Upper lobe of left lung (tissue), 6 donors: ENCODE measurements at places on chromosomes 3 and 15. TPM values are rescaled to one million over a fixed set of nuclear protein-coding genes. Genes with fewer than 3 reads are reported as not detected.
A peak's percentile ranks its signal among the peaks of the same experiment; 100 is the strongest.

GRCh38 chr15:81749716-81750375 lies 296.0 kb downstream of the MEX3B start:
- DNase-seq = peak; percentile 50

- DNase-seq = no peak
Observed at GRCh38 chr15:33988384-33988783, 20.1 kb downstream of the CHRM5 start.

DNA sequence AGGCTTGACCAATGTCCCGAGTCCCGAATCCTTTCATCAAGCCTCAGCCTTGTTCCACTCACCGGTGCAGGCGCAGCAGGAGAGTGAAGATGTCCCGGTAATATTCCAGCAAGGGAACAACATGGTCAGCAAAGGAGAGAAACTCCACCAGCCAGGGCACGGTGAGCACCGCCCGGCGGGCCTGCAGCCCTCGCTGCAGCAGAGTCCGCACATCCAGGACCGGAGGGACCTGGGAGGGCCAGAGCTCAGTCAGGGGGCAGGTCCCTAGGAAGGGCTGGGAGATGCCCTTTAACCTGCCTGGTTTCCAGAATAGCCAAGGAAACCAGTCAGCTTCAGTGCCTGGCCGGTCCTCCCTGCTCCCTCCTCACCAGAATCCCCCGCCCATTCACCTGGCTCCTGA lies 6.4 kb downstream of the CDAN1 start:
- DNase-seq = peak; percentile 61

- DNase-seq = no peak
Observed at GRCh38 chr15:38904298-38904697, 339.7 kb upstream of the RASGRP1 start.

- DNase-seq = no peak
Observed at GRCh38 chr3:14522129-14522691, 17.9 kb downstream of the GRIP2 start.

- DNase-seq = no peak
Observed at GRCh38 chr3:124826703-124827102, 60.5 kb downstream of the ITGB5 start.

DNA sequence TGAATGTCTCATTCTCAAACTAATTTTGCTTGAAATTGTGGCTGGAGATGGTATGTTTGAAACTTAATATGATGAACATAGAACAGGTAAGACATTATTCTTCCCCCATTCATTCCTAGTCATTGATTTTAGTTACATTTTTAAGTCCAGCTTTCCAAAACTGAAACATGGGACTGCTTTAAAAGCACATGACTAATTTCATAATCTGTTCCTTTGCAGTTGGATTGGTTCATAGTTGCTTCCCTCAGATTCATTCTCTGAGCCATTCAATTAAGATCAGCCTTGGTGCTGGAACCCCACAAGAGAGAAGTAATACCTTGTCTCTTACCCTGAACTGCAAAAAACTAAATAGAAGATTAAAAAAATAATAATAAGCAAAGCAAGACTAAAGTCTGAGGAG lies 87.5 kb upstream of the TGFBR2 start:
- DNase-seq = no peak

DNA sequence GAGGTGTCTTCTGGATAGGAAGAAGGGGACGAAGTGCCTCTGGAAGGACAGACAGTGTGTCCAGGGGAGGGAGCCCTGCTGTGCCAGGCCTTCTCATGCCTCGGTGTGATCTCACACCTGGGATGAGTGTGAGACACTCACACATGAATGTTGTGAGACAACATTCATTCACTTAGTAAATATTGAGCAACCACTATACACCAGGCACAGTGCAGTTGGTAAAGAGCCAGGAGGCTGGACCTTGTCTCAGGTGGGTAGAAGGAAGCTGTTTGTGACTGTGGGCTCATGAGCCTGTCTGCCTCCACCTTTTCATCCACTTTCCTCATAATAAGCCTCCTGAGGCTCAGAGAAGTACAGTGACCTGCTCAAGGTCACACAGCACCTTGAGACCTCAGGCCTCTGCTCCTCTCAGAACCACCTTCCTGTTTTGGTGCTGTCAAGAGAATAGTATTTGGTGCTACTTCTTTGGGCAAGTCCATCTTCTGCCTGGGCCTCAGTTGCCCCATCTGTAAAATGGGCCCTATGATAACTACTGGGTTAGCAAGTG lies 20.9 kb downstream of the SLC6A6 start:
- peak; percentile 86 for DNase-seq

DNA sequence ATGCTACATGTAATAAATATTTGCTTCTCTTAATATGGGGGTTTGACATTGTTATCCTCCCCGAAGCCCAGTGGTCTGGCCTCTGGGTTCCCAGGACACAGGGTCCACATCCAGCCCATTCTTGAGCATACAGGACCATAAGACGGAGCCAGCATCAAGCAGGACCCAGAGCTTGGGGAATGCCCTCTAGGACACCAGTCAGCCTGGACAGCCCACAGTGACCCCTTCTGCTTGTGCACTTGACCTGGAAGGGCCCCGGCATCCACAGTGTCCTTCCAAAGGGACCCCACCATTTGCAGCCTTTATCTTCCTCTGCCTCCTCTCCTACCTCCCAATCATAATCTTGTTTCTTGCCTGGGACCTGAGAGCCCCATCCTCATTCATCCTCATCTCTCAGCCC lies 46.2 kb upstream of the IREB2 start:
- no peak for DNase-seq

DNA sequence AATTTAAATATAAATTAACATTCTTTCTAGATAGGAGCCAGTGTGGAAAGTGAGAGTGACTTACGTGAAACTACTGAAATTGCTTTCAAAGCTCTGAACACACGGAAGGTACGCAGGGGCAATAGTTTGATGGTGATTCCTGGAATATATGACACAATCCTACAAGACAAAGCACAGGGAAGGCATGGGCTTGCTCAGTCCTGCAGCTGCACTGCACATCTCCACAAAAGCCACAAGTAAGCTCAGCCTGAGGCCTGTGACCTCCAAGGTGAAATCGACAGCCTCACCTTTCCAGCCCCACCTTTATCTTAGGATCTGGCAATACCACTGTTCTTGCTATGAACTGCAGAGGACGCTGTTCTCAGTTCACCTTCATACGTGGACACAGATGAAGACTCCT lies 109.3 kb upstream of the SCN10A start:
- no peak for DNase-seq

DNA sequence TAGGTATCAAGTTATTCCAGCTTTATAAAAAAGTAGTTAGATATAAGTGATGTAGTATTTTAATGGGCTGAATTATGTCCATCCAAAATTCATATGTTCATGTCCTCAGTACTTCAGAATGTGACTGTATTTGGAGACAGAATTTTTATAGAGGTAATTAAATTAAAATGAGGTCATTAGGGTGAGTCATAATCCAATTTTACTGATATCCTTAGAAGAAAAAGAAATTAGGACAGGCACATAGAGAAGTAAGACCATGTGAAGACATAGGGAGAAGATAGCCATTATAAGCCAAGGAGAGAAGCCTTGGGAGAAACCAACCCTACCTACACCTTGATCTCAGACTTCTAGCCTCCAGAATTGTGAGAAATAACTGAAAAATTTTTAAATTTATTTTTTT lies 30.3 kb downstream of the RAP2B start:
- DNase-seq = no peak

GRCh38 chr15:101521591-101521990 lies 32.1 kb upstream of the PCSK6 start:
- no peak for DNase-seq

GRCh38 chr3:7999384-7999783 lies 502.2 kb upstream of the LMCD1 start:
- DNase-seq = no peak

DNA sequence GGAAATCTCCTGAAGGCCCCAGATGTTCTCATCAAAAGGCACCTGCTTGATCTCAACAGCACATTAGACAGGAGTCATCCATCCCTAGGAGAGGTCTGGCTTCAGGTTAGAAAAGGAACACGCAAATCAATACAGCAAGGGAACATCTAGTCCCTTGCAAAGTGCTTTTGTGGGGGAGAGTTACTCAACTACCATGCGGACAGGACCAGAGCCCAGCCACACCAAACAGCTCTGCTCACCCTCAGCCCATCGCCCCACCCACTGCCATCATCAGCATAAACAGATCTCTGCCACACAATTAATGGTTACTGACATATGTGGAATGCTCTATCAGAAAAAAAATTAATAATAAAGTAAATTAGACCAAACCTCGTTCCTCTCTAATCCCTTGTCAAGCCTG lies 85.6 kb downstream of the MYLK start:
- DNase-seq = no peak

DNA sequence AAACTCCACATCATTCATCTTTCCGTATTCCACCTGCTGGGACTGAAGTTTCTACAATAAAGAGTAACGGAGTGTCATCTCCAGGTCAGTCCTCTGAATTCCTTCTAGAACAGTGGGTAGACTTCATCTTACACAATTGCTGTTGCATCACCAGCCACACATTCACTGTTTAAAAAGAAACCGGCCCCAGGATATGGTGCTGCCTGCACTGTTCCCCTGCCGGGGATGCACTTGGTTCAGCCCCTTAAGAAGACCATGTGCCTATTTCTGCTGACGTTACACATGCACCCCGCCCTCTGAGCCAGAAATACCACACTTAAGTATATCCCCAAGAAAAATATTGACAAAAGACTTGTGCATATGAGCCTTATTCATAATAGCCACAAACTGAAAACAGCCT lies 233.4 kb downstream of the FEZF2 start:
- no peak for DNase-seq

DNA sequence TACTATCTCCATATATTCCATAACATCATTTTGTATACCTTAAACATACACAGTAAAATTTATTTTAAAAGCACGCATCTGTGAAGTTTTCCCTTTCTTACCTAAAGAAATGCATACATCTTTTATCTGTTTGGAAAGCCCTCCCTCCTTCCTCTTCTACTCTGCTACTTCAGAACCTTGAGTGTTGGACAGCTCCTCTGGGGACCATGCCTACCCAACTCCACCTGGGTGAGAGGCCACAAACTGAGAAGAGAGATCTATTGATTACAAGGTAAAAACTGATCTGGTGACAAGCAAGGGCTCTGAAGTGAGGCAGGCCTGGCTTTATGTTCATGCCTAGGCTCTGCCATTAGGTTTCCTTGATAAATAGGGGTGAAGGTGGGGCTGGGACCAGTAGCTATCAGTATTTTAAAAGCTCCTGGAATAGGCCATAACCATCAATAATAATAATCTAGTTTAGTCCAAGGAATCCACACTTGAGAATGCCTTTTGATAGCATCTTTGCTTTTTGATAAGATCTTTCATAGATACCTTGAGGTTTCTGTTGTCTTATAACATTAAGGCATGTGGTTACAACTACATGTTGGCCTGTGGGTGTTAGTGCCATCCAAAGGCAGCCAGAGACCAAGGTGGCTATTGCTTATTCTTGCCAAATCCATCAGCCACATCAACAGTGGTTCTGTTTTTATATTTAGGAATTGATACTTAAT lies 148.8 kb downstream of the KCNMB2 start:
- DNase-seq = no peak

- DNase-seq = no peak
Observed at GRCh38 chr15:69417581-69417980, 3.4 kb downstream of the KIF23 start.

DNA sequence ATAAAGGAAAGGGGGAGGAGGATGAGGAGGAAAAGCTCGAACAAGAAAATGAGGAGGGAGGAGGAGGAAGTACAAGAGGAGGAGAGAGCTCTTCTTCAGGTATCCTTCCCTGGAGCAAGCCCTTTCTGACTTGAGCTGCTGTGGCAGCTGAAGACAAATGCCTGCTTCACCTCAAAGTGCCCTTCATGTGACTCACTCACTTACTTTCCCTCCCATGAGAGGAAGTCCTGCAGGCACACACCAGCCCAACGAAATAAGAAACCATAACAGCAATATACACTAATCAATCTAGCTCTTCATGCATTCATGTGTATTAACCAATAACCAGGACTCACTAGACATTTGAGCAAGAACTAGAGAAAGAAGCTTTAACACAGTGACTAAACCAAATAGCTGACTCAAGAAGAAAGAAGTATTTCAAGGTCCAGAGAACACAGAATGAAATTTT lies 251.9 kb downstream of the IGSF11 start:
- no peak for DNase-seq

GRCh38 chr15:64089543-64090280 lies 3.9 kb downstream of the CIAO2A start:
- no peak for DNase-seq

- no peak for DNase-seq
Observed at GRCh38 chr15:58926823-58927222, 6.7 kb downstream of the SLTM start.

GRCh38 chr3:127693336-127693843 lies 20.6 kb downstream of the ABTB1 start:
- DNase-seq = no peak

DNA sequence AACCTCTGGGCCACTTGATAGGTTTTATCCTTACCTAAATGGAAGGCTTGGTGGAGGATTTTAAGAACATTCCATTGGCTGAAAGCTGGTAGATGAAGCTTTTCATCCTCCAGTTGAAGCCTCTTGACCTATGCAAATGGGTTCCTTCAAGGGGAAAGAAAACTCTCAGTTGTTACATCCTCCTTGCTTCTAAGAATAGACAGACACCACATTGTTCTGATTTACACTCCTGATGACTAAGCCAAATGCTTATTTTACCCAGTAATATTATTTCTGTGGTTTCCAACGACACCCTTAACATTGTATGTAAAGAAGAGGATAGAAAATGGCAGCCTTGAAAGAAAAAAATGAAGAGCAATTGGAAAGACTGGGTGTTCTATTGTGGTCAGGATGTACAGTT lies 480.5 kb downstream of the OTOL1 start:
- no peak for DNase-seq

DNA sequence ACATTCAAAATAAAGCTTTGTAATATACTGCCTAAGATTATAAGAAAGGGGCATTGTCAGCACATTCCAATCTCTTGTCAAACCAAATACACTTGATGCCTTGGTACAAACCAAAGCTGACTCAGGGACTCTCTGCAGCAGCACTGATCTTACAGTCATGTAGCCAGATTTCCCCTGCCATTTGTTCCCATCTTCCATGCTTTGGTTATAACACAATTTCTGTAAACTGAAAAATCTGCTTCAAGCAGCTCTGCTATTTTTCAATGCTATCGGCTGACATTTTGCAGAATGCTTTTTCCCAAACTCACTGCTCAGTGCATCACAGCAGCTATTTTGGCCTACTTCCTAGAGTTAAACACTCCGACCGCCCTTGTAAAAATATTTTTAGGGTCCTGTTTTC lies 18.2 kb downstream of the PLOD2 start:
- DNase-seq = no peak

DNA sequence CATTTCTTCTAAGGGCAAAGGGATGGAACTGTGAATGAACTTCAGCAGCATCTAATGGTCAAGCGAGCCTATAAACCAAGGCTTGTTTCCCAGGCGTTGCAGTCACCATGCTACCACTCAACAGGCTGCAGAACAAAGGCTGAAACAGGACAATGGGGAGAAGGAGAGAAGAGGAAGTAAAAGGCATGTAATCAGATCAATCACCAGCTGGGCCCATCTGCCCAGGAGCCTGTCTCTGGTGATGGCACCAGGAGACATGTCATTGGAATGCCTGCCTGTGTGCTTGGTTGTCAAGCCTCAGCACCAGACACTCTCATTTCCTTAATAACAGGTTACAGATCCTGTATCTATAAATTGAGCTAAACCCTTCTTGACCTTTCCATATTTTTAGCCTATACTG lies 81.7 kb upstream of the UMPS start:
- DNase-seq = no peak

Gene GCSAM
- 0.59 TPM for total RNA-seq

Gene WDR93
- total RNA-seq = 2.1 TPM

Gene OSTN
- not detected for total RNA-seq

Gene ATP13A4
- 196 TPM for total RNA-seq

Gene CCDC9B
- 67.4 TPM for total RNA-seq

Gene AGBL1
- total RNA-seq = 13.5 TPM

Gene SI
- not detected for total RNA-seq

Gene CCDC71
- 25.0 TPM for total RNA-seq

Gene CCDC54
- not detected for total RNA-seq

Gene CLEC3B
- total RNA-seq = 6.3 TPM
